ENCODE measurements at places on chromosomes 11 and 22. TPM values are rescaled to one million over a fixed set of nuclear protein-coding genes. Genes with fewer than 3 reads are reported as not detected.
A peak's percentile ranks its signal among the peaks of the same experiment; 100 is the strongest.

Gene JOSD1
- 37.0 TPM for total RNA-seq

Gene OR52N4
- total RNA-seq, result not detected

Gene GAB4
- not detected for total RNA-seq

Gene OR10D3
- total RNA-seq, result not detected

Gene THRSP
- total RNA-seq, result not detected

Gene JAM3
- total RNA-seq, result 36.6 TPM

Gene GLYATL1
- total RNA-seq, result 1.3 TPM

Gene XKR3
- not detected for total RNA-seq

Gene NCAM1
- 203 TPM for total RNA-seq

DNA sequence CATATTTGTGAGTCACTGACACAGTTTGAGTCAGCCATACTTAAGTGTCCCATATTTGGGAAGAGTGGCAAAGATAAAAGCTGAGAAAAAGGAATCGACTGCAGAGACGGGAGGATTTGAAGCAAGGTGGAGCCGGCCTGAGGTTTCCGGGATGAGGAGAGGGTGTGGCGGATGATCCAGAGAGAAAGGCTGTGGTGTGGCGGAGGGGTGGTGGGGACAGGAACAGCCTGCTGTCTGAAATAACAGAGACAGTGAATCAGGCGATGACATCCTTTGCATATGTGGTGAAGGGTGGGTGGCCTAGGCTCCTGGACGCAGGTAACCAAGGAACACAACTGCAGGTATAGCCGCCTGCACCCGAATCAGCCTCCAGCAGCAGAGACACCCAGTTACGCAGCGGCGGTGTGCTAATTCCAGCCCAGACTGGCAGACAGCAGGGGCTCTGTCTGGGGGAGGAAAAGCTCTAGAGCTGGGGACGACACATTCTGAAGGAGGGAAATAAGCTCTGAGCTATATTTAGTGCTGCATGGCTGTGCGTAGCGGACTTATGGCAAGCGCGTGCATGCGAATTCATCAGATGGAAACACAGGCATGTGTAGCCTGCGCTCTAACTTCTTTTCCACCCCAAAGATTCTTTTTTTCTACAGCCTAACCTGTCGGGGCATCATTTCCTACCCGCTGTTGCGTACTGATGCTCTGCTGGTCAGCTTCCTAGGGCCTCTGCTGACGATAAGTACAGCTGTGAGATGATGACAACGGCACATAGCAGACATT is 62.7 kb upstream of the BARX2 start:
- DNase-seq, result peak; percentile 46

GRCh38 chr11:74072286-74072685 is 63.4 kb upstream of the UCP3 start:
- DNase-seq, result no peak

- DNase-seq, result no peak
These were observed 14.1 kb downstream of the FAM83F start for GRCh38 chr22:40008726-40009291.

DNA sequence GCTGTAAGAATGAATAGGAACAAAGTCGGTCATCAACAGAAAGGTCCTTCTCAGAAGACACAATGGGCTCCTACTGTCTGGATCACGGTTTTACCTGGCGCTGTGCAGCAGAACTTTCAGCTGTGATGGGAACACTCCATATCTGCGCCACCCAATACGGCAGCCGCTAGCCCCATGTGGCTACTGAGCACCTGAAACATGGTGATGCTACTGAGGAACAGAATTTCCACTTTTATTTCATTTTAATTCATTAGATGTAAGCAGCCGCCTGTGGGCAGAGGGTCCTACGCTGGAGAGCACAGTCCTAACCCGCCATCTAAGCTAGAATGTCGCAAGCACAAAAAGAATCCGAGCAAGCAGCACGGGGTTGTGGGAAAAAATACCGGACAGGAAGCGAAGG is 2.7 kb downstream of the SULT4A1 start:
- no peak for DNase-seq

- DNase-seq, result no peak
These were observed 930.7 kb downstream of the BRD1 start for GRCh38 chr22:48896766-48897644.

- DNase-seq, result peak; percentile 56
These were observed 755.2 kb upstream of the RAG2 start for GRCh38 chr11:37353192-37353591.

DNA sequence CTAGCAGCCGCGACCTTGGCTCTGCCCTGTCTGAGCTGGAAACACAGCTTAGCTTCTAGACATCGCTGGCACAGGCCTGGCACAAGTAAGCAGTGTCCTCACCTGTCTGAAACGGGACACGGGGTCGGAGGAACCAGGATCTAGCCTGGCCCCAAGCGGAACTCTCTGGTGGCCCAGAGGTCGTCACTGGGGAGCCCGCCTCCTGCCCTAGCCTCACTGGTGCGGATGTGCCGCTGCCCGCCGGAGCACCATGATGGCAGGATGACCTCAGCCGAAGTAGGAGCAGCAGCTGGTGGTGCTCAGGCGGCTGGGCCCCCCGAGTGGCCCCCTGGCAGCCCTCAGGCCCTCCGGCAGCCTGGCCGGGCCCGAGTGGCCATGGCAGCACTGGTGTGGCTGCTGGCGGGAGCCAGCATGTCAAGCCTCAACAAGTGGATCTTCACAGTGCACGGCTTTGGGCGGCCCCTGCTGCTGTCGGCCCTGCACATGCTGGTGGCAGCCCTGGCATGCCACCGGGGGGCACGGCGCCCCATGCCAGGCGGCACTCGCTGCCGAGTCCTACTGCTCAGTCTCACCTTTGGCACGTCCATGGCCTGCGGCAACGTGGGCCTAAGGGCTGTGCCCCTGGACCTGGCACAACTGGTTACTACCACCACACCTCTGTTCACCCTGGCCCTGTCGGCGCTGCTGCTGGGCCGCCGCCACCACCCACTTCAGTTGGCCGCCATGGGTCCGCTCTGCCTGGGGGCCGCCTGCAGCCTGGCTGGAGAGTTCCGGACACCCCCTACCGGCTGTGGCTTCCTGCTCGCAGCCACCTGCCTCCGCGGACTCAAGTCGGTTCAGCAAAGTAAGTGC is 871 bp downstream of the SLC35E4 start:
- no peak for DNase-seq

- DNase-seq, result no peak
These were observed 37.7 kb downstream of the DHCR7 start for GRCh38 chr11:71410363-71410966.

GRCh38 chr22:46352691-46353386 is 17.3 kb downstream of the TRMU start:
- DNase-seq, result no peak

GRCh38 chr11:102453302-102453695 is 734 bp upstream of the TMEM123 start:
- no peak for DNase-seq

GRCh38 chr22:20429254-20430100 is 8.1 kb downstream of the SCARF2 start:
- no peak for DNase-seq

GRCh38 chr11:119012629-119013170 is 5.4 kb downstream of the RPS25 start:
- DNase-seq, result no peak

DNA sequence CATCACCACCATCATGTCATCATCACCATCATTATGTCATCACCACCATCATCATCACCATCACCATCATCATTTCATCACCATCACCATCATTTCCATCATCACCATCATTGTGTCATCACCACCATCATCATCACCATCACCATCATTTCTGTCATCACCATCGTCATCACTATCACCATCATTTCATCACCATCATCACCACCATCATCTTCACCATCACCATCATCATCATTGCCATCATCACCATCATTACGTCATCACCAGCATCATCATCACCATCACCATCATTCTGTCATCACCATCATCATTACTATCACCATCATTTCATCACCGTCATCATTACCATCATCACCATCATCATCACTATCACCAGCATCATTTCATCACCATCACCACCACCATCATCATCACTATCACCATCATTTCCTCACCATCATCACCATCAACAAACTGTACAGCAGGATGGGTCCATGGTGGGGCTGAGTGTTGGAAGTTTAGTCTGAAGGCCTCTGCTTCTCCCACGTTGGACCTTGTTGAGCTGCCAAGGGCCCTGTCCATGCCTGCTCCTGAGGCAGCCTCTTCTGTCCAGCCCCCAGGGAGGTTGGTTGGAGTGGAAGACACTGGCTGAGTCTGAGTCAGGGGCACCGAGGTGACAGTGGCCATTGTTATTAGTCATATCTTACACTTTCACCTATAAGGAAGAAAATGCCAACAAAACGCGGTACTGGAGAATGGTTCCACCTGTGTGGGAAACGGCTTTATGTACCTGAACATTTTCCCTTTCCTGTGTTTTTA is 247.1 kb downstream of the TBC1D22A start:
- no peak for DNase-seq

DNA sequence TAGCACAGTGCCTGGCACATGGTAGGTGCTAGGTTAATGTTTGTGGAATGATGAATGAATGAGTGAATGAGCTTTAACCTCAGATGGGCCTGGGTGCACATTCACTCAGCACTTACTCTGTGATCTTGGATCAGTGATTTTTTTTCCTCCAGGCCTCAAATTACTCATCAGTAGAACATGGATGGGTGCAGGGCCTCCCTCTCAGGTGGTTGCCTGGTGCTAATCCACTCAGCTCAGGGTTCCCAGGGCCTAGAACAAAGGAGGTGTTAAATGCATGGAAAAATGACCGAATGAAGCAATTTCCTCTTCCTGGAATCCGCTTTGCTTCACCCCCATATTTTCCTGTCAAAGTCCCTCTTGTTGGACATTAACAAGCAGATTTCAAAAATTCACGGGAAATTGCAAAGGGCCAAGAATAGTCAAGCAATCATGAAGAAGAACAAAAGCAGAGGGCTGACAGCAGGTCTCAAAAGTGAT is 93.5 kb downstream of the MYEOV start:
- no peak for DNase-seq

GRCh38 chr22:27844256-27844655 is 42.7 kb upstream of the MN1 start:
- no peak for DNase-seq

- no peak for DNase-seq
These were observed 15.2 kb downstream of the KCNQ1 start for GRCh38 chr11:2459796-2460531.

DNA sequence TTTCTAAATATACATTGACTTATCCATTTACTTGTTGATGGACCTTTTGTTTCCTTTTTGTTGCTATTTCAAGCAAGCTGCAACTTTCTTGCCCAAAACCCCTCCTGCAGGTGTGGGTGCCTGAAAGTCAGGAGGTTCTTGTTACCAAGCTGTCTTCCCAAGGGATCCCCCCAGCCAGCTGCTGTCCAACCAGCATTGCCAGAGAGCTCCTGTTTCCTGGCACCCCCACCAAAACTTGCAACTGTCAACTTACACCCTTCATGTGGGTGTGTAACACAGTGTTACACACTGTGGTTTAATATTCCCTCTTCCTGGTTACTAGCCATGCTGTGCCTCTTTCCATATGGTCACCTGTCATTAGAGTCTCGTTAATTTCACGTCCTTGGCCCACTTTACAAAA is 1.6 kb upstream of the KRTAP5-1 start:
- DNase-seq, result no peak

- DNase-seq, result no peak
These were observed 446.5 kb downstream of the AASDHPPT start for GRCh38 chr11:106523921-106524320.

DNA sequence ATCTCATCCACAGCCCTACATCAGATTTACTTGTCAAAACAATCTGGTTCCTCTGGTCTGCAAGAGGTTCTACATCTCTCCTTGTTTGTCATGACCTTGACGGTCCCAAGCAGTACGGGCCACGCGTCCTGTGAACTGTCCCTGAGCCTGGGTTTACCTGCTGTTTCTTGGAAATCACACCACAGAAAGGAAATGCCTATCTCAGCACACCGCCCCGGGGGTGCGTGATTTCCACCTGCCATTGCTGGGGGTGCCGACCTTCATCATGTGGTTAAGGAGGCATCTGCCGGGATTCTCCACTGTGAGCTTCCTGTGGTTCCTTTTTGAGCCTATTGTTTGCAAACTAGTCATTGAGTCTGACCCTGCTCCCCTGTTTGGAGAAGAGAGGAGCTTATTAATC is 1363.4 kb downstream of the BRD1 start:
- DNase-seq, result no peak

DNA sequence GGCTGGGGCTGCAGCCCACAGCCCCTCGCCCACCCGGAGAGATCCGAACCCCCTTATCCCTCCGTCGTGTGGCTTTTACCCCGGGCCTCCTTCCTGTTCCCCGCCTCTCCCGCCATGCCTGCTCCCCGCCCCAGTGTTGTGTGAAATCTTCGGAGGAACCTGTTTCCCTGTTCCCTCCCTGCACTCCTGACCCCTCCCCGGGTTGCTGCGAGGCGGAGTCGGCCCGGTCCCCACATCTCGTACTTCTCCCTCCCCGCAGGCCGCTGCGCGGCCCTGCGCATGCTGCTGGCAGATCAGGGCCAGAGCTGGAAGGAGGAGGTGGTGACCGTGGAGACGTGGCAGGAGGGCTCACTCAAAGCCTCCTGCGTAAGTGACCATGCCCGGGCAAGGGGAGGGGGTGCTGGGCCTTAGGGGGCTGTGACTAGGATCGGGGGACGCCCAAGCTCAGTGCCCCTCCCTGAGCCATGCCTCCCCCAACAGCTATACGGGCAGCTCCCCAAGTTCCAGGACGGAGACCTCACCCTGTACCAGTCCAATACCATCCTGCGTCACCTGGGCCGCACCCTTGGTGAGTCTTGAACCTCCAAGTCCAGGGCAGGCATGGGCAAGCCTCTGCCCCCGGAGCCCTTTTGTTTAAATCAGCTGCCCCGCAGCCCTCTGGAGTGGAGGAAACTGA is 731 bp downstream of the GSTP1 start:
- DNase-seq, result peak; percentile 69

DNA sequence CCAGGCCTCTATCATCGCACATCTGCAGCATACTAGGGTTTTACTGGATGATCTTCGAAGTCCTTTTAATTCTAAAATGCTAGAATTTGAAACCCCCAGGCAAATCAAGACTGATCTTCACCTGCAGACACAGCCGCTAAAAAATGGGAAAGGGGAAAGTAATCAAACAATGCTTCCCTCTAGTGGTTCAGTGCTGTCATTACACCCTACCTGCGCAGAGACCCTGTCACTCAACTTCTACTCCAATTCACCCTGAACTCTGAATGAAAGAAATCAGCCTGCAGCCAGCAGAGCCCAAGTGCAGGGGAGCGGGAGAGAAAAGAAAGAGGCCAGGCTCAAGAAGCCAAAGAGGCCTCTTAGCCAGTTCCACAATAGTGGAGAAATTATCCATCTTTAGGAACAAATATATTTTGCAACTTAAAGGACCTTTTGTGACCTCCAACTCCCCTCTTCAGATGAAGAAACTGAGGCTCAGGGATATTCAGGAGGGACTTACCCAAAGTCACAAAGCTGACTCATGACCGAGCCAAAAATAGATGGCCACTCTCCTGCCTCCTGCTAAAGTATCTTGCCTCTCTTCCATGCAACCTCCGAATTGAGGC is 33.0 kb downstream of the SERGEF start:
- DNase-seq, result peak; percentile 58
